Activated T-helper 1 cell treated with Interleukin-2 at 50 U/mL for 16 hours (primary cell): ENCODE measurements at places on chromosomes 6 and 20.

DNA sequence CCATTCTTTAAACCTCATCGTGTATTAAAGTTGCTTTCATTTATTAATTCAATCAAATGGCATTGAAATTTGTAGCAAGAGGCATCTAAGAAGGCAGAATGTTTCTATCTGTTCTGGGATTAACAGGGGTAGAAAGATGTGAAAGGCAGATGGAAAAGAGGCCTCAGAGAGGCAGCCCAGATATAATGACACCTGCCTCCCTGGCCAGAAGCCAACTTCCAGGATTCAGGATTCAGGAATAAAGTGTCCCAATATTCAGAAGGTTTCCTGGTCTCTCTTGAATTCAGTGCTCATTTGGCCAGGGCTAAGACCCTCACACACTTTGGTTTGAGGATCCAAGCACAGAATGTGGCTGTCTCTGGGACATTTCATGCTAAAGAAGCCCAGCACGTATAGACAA is 39.9 kb downstream of the HLA-B start:
- no peak for DNase-seq

- DNase-seq: no peak
These were observed 42.6 kb downstream of the TRIM27 start for GRCh38 chr6:28880894-28881780.

- DNase-seq: no peak
These were observed 10.3 kb upstream of the SNHG17 start for GRCh38 chr20:38445381-38445796.

DNA sequence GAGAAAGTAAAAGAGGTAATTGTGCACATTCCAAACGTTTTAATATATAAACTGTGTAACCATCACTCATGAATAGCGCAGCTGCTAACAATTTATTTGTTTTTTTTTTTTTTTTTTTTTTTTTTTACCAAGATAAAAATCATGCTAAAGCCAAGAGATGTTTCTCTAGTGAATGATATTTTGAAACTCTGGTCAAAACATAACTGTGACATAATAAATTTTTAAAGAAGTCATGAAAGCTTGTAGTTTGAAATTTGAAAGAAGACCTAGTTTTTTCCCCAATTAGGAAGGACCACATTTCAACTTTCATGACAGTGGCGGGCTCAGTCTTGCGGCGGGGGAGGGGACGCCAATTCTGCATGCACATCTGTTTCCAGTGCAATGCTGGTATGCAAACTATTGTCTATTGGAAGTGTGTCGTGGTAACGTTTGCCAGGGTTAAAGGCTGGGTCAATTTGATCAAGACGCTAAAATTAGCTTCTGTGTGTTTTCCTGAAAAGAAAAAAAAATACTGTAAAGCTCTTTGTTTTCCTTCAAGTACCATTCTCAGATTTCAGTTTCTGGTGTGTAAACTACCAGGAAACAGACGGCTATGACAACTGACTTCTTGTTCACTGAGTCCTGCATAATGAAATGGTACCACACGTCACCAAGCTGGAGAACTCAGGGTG is 211.9 kb downstream of the FOXC1 start:
- DNase-seq: no peak

- DNase-seq: no peak
These were observed 23.8 kb downstream of the PLCB4 start for GRCh38 chr20:9092655-9093054.

DNA sequence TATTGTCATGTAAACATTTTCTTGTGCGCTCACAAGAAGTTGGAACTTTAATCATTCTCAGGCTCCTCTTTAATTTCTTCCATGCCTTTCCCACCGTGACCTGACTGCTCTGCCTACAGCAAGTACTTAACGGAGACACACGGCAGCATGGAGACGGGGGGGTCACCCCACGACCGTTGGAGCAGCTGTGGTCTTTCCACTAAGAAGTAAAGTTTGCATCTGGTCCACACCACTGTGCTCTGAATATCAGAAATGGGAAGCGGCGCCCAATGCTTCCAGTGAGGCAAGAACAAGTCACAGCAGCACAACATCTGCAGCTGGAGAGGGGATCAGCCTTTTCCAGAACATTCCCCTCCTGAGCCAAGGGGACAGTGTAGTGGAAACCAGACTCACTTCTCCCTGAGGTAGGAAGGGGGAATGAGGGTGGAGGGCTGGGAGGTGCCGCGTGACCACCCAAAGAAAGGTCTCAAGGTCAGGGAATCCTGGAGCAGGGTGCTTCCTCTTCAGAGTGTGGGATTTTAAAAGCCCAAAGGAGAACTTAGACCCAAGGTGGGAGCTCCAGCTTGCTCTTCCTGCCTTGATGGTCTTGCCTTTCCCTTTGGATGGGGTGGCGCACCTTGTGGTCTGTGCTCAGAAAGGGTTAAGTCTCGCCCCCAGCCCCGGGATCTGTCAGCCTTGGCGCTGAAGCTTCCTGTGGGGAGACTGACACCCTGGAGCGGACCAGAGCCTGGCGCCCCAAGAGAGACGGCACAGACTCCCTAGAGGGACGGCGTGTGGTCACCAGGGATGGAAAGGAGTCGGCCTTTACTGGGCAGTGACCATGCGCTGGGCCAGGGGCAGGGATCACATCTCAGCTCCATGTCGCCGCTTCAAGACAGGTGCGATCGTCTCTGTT is 25.6 kb upstream of the SMOC2 start:
- DNase-seq: no peak

GRCh38 chr6:139161817-139162284 is 27.0 kb downstream of the HECA start:
- DNase-seq: peak; percentile 51

DNA sequence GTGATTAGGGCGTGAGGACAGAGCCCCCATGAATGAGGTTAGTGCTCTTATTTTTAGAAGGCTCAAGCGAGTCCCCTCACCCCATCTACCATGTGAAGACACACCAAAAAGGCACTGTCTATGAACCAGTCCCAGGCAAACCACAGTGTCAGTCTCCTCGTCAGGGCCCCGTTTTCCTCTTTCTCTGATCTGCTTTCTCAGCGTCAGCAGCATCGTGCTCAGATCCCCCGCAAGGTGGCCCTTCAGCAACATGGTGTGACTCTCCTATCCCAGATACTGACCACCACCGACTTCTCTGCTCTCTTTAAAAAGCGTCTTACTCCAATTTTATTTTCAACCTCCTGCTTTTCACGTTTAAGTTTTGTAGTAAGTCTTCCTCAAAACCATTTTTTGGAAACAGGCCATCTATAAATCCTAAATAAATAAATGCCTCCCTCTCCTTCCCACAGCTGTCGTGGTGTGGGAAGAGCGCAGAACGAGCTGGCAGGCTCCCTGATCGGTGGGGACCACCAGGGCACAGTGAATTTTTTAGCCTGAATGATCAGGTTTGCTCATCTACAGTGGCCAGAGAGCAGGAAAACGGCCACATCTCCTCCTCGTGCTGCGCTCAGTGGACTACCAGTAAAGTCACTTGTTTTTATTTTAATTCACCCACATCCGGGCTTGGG is 113.1 kb downstream of the BMP7 start:
- DNase-seq: no peak

DNA sequence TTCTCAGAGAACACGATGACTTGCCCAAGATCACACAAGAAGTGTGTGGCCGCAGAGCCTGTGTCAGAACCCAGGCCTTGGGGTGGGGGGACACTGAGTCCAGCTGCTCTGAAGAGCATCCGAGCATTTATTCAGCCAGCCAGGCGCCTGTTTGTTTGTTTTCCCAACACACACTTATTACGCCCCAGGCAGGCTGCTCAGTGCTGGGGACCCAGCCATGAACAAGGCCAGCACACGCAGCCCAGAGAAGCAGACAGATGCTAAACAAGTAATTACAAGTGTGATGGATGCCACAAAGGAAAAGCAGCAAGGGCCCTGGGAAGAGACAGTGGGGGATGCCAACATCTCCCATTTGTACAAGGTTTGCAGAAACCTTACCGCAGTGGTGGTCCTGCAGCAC is 19.4 kb upstream of the SIRPA start:
- DNase-seq: no peak

DNA sequence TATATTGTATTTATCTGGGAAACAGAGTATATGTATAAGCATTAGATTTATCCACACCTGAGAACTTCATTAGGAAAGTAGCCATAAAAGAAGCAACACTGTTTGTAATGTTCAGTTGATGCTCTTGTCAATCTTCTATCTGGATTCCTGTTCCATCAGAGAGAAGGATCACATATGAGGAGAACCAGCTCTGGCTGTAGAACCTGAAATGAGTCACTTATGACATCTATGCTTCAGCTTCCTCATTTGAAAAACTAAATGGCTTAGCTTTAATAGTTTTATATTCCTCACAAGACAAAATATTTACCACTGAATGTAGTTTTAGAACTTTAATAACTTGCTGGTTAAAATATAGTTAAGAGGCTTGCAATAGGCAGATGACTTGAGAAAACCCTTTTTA is 144.7 kb downstream of the TASP1 start:
- no peak for DNase-seq

DNA sequence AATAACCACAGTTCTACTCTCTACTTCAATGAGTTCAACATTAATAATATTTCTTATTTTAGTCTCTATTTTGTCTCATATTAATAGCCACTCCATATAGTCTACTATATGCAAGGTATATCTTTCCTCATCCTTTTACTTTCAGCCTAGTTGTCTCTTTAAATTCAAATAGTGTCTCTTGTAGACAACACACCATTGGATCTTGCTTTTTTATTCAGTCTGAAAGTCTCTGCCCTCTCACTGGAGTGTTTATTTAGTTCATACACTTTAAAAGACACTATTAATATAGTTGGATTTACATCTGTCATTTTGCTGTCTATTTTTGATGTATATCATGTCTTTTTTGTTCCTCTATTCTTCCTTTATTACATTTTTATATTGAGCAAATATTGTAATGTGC is 103.5 kb downstream of the RFPL4B start:
- DNase-seq: no peak

GRCh38 chr6:129894921-129895320 is 33.8 kb upstream of the TMEM244 start:
- DNase-seq: no peak

- no peak for DNase-seq
These were observed 4.5 kb downstream of the ETV7 start for GRCh38 chr6:36382976-36383375.

DNA sequence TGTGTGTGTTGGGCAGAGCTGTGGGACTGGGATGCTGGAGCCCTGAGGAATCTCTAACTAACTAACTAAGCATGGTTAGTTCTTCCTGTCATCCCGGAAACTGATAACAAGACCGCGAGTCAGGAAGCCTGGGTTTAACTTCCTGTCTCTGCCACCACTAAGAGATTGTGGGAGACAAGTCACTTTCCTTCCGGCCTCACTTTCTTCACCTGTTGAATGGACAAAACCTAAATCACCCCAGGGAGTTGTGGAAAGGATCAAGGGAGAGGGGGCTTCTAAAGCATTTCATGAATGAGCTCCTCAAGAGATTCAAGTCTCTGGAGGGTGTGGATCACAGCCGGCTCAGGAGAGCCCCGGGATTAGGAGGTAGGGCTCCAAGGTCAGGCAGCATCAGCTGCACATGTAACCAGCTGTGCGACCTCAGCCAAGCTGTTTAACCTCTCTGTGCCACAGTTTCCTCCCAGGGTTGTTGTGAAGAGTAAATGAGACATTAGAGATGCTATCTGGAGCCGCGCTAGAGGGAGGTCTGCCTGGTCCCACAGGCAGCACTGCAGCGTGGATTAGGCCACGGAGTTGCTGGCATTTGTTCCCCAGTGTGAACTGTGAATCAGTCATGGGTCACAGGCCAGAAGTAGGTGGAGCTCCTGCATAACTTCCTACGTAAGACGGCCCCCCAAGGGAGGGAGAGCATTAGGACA is 105.1 kb downstream of the TOX2 start:
- no peak for DNase-seq

GRCh38 chr6:160227769-160228161 is 30.9 kb downstream of the SLC22A2 start:
- DNase-seq: no peak

GRCh38 chr6:42271834-42272805 is 54.5 kb upstream of the MRPS10 start:
- DNase-seq: no peak

DNA sequence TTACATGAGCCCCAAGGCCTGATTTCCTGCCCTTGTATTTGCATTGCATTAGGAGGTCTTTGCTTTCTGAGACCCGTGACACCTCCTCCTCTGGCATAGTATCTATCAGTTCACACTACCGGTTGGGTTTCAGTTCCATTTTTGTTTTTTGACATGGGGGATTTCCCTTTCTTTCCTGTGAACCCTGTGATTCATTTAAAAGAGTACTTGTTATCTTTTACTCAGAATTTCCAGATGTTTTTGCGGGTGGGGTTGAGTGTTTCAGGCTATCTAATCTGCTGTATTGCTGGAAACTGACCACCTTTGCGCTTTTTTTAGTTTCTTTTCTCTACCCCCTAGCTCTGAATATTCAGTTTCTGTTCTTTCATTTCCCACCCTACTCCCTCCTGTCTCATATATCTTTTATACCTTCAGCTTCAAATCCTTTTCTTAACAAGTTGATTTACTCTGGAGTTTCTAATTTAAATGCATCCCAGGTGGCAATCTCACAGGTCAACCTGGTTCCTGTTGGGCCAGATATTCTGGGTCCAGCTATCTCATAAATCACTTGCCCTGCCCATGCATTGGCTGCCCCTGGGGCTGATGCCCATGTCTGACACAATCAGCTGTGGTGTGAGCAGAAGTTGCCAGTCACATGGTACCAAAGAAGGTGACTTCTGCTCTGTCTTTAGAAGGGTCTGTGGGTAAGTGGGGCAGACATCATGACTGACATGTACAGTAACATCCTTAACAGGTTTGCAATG is 14.3 kb upstream of the NCOA3 start:
- DNase-seq: no peak

- no peak for DNase-seq
These were observed 72.9 kb upstream of the EEF1E1 start for GRCh38 chr6:8175046-8175777.

GRCh38 chr20:49281913-49282467 is 4.1 kb upstream of the ZNFX1 start:
- DNase-seq: no peak

GRCh38 chr6:127515234-127515793 is 3.8 kb downstream of the MTCL3 start:
- no peak for DNase-seq

- DNase-seq: no peak
These were observed 39.6 kb downstream of the ADAT2 start for GRCh38 chr6:143410859-143411270.

GRCh38 chr6:157135691-157136090 is 187.6 kb downstream of the TMEM242 start:
- no peak for DNase-seq

DNA sequence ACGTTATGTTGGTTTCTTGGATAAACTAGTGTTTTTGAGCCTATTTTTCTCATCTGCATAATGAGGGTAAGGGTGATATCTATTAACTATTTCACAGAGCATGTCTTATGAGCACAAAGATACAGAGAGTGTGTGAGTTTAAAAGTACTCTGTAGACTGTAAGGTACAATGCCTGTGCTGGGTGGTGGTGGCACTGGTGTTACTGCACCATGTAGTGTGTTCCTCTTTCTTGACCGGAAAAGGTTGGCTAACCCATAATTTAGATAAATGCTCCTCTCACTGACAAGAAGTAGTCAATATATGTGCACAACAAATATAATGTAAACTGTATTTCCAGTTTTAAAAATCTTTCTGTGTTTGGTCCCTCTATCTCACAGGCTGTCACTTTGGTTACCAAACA is 116.2 kb upstream of the MMS22L start:
- no peak for DNase-seq
